ENCODE measurements at places on chromosomes 5 and 9. TPM values are rescaled to one million over a fixed set of nuclear protein-coding genes. Genes with fewer than 3 reads are reported as not detected.

The PDE6A gene
- not detected for total RNA-seq

The PCA3 gene
- total RNA-seq: not detected

The OBP2B gene
- total RNA-seq: not detected

The ANKRD20A1 gene
- 0.19 TPM for total RNA-seq

The LPAR1 gene
- 0.15 TPM for total RNA-seq

The LECT2 gene
- not detected for total RNA-seq

The NEURL1B gene
- total RNA-seq: 0.13 TPM

The CLINT1 gene
- total RNA-seq: 92.5 TPM

The TNC gene
- total RNA-seq: 0.51 TPM

The FOXD4 gene
- total RNA-seq: 0.16 TPM

The CDH6 gene
- total RNA-seq: not detected

The IPO11 gene
- total RNA-seq: 70.4 TPM

The PRR16 gene
- total RNA-seq: not detected

The QRFP gene
- total RNA-seq: not detected

The ZNF300 gene
- 3.6 TPM for total RNA-seq

The PTGER4 gene
- 188 TPM for total RNA-seq

The IRX4 gene
- total RNA-seq: not detected

The PCDHGA8 gene
- total RNA-seq: not detected

The SLC45A2 gene
- total RNA-seq: not detected

The SLC34A3 gene
- total RNA-seq: not detected

The TAS2R1 gene
- total RNA-seq: not detected

The CCL27 gene
- 0.24 TPM for total RNA-seq

The SLCO6A1 gene
- total RNA-seq: not detected

The FAM151B gene
- 0.40 TPM for total RNA-seq

The HTR4 gene
- total RNA-seq: not detected

The ENTREP1 gene
- not detected for total RNA-seq

The CENPP gene
- 13.7 TPM for total RNA-seq

The NR2F1 gene
- total RNA-seq: 0.08 TPM

The CCDC192 gene
- not detected for total RNA-seq

The TMEM252 gene
- total RNA-seq: not detected

The FOXD4L3 gene
- total RNA-seq: not detected

The PCDHA4 gene
- 0.14 TPM for total RNA-seq

The CDH10 gene
- total RNA-seq: not detected

The MYO10 gene
- total RNA-seq: 0.54 TPM

The DHX29 gene
- 23.1 TPM for total RNA-seq

The ADGRD2 gene
- not detected for total RNA-seq

The GARNL3 gene
- 0.66 TPM for total RNA-seq

The PCDHA9 gene
- total RNA-seq: not detected

The INSL6 gene
- total RNA-seq: not detected

The UTP15 gene
- total RNA-seq: 72.9 TPM

The FRMPD1 gene
- total RNA-seq: 0.03 TPM

The GRPEL2 gene
- 50.6 TPM for total RNA-seq

The PCDHGA5 gene
- total RNA-seq: 0.08 TPM

The SAXO1 gene
- not detected for total RNA-seq

The DMGDH gene
- 0.57 TPM for total RNA-seq

The SPATA31D4 gene
- not detected for total RNA-seq

The KDM4C gene
- 25.6 TPM for total RNA-seq

The GPX8 gene
- 0.40 TPM for total RNA-seq

The TMEM171 gene
- not detected for total RNA-seq

The CCNI2 gene
- total RNA-seq: 5.2 TPM

The TMEM215 gene
- not detected for total RNA-seq

The SARDH gene
- total RNA-seq: 5.0 TPM
